A549 treated with dexamethasone at 1 μM for 4 hours (cell line): ENCODE measurements at places on chromosomes 1 and 21. TPM values are rescaled to one million over a fixed set of nuclear protein-coding genes. Genes with fewer than 3 reads are reported as not detected.

Gene KMO
- 0.55 to 1.2 TPM (median 1.1 TPM) in 5 replicates for total RNA-seq

Gene GBP6
- total RNA-seq, result not detected in 5 replicates

Gene SLC6A17
- 3.4 to 6.5 TPM (median 5.3 TPM) in 5 replicates for total RNA-seq

Gene CD1B
- not detected in 5 replicates for total RNA-seq

Gene LPAR3
- total RNA-seq, result 0.33 to 0.51 TPM (median 0.39 TPM) in 5 replicates

Gene KRTAP7-1
- total RNA-seq, result not detected in 5 replicates

Gene FH
- total RNA-seq, result 84.2 to 89.1 TPM (median 87.9 TPM) in 5 replicates

Gene COQ8A
- total RNA-seq, result 14.0 to 19.3 TPM (median 18.8 TPM) in 5 replicates

Gene TFF3
- total RNA-seq, result 0.11 TPM in 1 of 5 replicates, not detected in the others

Gene GSTM1
- 0.21 TPM in 1 of 5 replicates, not detected in the others for total RNA-seq

Gene FMO5
- total RNA-seq, result 0.17 to 0.46 TPM (median 0.39 TPM) in 5 replicates

Gene FCRLB
- 1.1 to 1.6 TPM (median 1.4 TPM) in 5 replicates for total RNA-seq

Gene WNT4
- total RNA-seq, result 0.27 to 0.41 TPM (median 0.37 TPM) in 5 replicates

Gene HOOK1
- 0.12 to 0.99 TPM (median 0.24 TPM) in 5 replicates for total RNA-seq

Gene FCRL3
- total RNA-seq, result not detected in 5 replicates

Gene TFF2
- total RNA-seq, result not detected in 5 replicates

Gene SNAP47
- 25.6 to 29.5 TPM (median 27.3 TPM) in 5 replicates for total RNA-seq

Gene S100B
- total RNA-seq, result not detected in 5 replicates

Gene C1QB
- not detected in 5 replicates for total RNA-seq

Gene NBPF9
- total RNA-seq, result 11.8 to 16.7 TPM (median 15.2 TPM) in 5 replicates

Gene SYNC
- 11.6 to 19.6 TPM (median 15.8 TPM) in 5 replicates for total RNA-seq

Gene TNFSF4
- 0.02 to 0.09 TPM (median 0.08 TPM) in 3 of 5 replicates, not detected in the others for total RNA-seq
